ENCODE measurements at places on chromosomes 4 and X.

- no peak for DNase-seq
These were observed 18.3 kb downstream of the G3BP2 start for GRCh38 chr4:75654905-75655304.

- DNase-seq: no peak
These were observed 78.6 kb upstream of the RAPGEF2 start for GRCh38 chr4:159024266-159024665.

DNA sequence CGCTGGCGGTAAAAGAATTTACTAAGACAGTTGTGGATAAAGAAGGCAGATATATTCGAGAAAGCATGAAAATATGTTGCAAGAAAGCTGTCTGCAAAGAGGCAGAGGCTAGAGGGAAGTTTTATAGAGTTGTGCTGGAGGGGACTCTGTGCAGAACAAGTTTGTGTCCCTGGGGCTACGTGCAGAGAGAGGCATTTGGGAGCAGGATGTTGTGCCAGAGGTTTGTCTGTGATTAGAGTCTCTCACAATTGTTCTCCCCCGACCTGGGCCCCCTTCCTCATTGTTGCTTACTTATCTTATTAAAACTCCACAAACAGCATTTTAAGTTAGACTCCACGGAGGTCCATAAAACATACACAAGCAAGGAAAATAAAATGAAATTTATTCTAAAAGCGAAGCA lies 831.3 kb downstream of the NLGN4X start:
- DNase-seq: no peak

GRCh38 chr4:176735300-176735699 lies 57.4 kb downstream of the VEGFC start:
- DNase-seq: no peak

- no peak for DNase-seq
These were observed 118.3 kb downstream of the TMA16 start for GRCh38 chr4:163612762-163613161.

DNA sequence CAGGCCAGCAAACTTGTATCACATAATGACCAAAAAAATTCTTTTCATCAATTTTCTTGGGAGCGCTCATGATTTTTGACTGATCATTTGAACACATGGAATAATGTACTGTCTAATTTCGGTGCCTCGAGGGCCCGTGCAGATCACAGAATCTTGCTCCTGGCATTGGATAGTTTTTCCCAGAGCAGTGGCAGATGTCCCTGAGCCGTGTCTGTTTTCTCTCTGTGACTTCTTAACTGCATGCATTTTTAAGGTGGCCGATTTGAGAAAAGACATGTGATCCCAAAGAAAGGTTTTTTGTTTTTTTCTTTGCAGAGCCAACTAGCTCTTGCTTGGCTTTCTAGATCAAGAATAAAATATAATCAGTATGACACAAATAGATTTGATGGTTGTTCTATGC lies 19.7 kb downstream of the GPRIN3 start:
- DNase-seq: no peak

DNA sequence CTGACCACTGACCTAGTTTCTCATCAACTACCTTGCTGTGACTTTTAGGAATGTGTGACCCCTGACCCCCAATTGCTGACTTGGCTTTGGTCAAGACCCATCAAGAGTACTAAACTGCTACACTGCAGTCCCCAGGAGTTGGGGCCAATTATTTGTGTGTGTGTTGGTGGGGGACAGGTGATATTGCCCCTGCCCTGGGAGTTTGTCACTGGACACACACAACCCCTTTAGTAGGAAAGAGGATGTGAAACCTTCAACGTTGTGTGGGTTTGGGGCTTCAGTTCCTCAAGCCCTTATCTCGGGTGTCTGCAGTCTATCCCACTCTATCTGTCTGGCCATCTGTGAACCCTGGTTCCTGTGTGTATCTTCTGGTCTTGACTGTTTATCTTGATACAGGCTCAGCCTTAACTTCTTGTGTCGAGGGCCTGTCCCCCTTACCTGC lies 6.5 kb downstream of the SASH3 start:
- DNase-seq: no peak

- no peak for DNase-seq
These were observed 44.3 kb upstream of the CLCN4 start for GRCh38 chrX:10112510-10112909.

DNA sequence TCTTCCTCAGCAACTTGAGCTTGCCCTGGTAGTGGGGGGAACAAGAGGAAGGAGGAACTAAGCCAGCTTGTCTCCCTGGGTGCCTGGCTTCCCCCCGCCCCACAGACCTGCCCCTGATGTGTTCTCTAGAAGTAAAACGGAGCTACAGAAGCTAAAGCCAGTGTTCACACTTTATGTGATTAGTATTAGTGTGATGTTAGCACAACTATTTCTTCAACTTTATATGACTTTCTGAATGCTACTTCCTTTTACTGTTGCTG lies 10.7 kb downstream of the RGS12 start:
- no peak for DNase-seq

GRCh38 chrX:29728639-29729038 lies 486.7 kb upstream of the MAGEB2 start:
- DNase-seq: no peak

GRCh38 chr4:118314221-118314620 lies 38.6 kb downstream of the PRSS12 start:
- no peak for DNase-seq

- DNase-seq: no peak
These were observed 48.9 kb downstream of the C4orf50 start for GRCh38 chr4:5969336-5969735.

DNA sequence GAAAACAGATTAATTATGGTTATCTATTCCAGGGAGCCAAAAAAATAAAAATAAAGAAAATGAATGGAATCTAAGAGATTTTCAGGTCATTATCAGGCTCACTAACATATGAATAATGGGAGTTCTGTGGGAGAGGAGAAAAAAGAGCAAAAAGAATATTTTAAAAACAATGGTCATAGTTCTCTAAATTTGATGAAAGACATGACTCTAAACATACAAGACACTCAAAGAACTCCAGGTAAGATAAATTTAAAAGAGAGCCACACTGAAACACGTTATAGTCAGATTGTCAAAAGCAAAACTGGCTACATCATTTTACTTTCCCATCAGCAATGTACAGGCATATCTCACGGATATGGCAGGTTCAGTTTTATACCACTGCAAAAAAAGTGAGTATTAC lies 520.0 kb downstream of the ANKRD50 start:
- DNase-seq: no peak

DNA sequence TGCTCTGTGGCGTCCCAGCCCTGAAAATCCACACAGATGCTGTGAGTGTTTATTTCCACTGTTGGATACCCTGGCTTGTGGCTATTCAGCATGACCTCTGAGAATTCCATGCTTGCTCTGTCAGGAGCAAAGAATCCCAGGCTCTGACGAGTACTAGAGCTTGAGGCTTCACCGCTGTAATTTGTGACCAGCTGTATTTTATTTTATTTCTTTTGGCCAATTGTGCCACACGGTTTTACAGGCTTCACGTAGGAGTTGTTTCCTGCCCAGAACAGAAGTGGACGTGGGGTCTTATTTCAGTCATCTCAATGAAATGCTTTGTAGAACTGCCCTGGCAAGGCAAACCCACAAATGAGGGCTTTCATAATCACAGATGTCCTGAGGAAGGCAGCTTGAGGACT lies 69.4 kb upstream of the CLDN34 start:
- no peak for DNase-seq

- DNase-seq: no peak
These were observed 60.7 kb downstream of the PCDH19 start for GRCh38 chrX:100349391-100349790.

DNA sequence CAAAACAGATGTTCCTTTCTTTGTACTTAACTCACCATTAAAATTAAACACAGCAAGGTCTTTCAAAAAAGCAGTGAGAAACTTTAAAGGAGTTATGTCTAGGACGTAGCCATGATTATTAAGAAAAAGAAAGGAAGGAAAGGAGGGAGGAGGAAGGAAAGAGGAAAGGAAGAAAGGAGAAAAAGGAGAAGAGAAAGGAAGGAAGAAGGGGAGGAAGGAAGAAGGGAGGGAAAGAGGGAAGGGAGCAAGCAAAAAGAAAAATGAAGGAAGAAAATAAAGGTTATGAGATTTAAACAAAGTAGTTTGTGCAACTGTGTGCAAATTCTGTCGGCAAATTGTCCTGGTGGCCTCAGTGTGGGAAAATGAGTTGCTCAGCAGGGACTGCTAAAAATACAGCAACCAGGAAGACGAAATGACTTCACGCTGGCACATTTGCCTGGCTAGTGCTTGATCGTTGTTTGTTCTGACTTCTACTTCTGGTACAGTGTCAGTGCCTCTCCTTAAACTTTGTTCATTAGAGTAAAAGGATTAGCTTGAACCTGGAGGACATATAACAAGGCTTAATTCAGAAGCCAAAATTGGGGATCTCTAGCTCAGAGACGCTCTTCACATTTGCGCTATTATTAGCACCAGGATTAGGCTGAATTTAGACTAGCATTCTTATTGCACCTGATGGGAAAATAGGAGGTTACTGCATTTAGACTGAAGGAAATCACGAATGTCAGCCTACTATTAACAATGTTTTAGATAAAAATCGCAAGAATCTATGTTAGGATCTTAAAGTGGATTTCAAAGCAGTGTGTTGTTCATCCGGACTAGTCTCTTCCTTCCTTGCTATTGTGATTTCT lies 81.2 kb downstream of the DCK start:
- no peak for DNase-seq

GRCh38 chrX:126394681-126395080 lies 157.9 kb downstream of the DCAF12L1 start:
- DNase-seq: no peak

- DNase-seq: no peak
These were observed 62.6 kb downstream of the FAM114A1 start for GRCh38 chr4:38930204-38930603.

GRCh38 chr4:8709729-8710360 lies 117.3 kb downstream of the CPZ start:
- no peak for DNase-seq

DNA sequence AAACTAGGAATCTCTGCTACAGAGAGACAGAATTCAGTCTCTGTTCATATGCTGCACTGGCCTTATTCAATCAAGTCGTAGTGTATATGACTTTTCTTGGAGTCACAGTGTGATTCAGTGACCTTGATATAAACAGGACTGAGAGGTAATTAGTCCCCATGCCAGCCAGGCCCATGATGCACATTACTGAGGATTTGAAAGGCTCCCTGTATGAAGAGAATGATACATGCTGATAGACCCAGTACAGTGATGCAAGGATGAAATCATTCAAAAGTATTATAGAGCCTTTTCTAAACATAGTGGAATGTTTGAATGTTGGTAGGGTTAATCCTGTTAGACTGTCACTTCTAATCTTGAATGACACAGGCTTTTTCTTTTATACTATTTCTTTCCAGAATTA lies 34.1 kb downstream of the ANXA3 start:
- DNase-seq: no peak

GRCh38 chr4:125433453-125433852 lies 118.7 kb downstream of the FAT4 start:
- no peak for DNase-seq

DNA sequence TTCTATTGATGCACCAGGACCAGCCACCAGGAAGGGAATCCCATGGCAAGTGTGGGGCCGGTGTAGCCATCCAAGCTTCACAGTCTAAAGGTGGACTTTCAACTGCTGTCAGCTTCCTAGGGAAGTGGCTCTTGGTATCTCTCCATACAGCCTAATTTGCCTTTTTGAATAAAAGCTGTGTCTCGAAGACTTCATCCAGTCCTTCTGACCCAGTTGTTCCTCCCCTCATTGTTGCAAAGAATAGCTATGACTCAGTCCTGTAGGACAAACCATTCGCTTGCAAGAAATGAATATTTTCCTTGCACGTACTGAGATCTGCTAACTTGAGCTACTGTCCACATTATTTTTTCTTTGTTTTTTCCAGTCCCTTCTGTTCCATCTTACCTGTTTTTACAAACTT lies 145.1 kb upstream of the CTSO start:
- no peak for DNase-seq

- DNase-seq: no peak
These were observed 109.8 kb downstream of the NYX start for GRCh38 chrX:41556958-41557357.

- DNase-seq: no peak
These were observed 37.0 kb downstream of the NSG1 start for GRCh38 chr4:4423706-4424498.

DNA sequence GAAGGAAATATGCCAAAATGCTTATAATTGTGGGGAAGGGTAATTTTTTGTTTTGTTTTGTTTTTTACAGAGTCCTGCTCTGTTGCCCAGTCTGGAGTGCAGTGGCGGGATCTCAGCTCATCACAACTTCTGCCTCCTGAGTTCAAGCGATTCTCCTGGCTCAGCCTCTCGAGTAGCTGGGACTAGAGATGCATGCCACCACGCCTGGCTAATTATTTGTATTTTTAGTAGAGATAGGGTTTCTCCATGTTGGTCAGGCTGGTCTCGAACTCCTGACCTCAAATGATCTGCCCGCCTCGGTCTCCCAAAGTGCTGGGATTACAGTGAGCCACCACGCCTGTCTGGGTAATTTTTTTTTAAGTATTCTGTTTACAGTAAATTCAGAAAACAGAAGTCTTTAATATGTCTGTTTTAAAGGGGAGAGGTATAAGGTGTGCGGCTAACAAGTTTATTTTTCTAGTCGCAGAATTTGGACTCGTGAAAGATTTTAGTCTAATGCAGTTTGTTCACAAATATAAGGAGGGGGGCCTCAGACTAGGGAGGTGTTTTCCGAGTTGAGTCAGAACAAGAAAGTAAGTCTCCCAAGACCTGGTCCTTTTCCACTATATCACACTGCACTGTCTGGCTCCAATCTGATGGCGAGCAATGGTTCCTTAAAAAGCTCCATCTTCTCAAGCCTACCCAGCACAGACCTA lies 1.5 kb downstream of the ACSL1 start:
- DNase-seq: no peak

GRCh38 chr4:175813821-175814220 lies 1.8 kb upstream of the GPM6A start:
- no peak for DNase-seq

- no peak for DNase-seq
These were observed 282.3 kb downstream of the DMD start for GRCh38 chrX:32929040-32929439.

DNA sequence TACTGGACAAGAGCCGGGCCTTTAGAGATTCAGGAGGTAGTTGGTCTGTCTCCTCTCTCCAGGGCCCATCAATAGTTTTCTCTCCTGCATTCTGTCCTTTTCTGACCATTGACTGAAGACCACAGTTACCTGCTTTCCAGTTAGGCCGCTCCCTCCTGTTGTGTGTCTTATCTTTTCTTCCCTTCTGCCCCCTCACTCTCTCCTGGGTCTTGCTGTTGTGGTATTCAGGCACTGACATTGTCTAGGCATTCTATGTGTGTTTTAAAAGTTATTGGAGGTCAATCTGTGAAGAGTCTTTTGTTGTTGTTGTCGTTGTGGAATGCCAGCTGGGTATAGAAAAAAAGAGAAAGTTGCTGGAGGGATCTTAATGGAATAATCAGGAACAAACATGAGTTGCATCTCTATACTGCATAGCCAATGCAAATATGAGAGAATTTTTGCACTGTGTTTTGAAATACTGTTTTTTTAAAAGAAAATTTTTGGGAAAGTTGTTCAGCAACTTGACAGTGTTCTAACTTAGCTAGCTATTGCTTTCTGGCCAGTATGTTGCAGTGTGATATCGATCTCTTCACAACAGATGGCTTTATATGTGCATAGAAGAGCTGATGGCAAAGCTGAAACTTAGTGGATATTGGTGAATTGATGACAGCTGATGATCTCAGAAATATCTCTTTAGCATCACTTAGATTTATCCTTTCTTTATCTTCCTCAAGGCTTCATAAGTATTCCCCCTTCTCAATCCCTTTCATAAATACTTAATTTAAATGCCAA lies 240.7 kb downstream of the C4orf33 start:
- no peak for DNase-seq

GRCh38 chr4:47913861-47914219 lies 543 bp downstream of the NFXL1 start:
- peak; percentile 14 for DNase-seq
